ENCODE measurements at places on chromosomes 6 and 20.

DNA sequence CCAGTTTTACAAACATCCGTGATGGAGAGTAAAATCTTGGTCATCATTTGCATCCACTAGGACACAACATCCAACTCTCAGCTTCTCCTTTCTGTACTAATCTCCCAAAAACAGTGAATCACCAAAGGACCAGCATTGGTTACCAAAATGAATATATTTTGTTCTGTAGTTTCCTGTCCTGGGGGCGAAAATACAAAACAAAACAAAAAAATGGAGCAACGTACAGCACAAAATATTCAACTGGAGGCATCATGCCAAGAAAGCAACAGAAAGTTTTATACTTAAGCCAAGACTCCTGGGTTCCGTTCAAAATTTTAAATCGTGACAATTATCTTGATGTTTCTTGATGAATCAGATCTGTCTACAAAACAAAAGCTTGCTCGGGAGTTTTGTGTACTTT lies 126.6 kb upstream of the CCDC28A start:
- no peak overlapping the region for H3K4me3 ChIP-seq
- no peak for DNase-seq
- peaks cover 5% of the 10 kb centered on the region for H3K27me3 ChIP-seq
- no peak overlapping the region for H3K27ac ChIP-seq
- H3K4me1 ChIP-seq, result no peaks in the 10 kb centered on the region

DNA sequence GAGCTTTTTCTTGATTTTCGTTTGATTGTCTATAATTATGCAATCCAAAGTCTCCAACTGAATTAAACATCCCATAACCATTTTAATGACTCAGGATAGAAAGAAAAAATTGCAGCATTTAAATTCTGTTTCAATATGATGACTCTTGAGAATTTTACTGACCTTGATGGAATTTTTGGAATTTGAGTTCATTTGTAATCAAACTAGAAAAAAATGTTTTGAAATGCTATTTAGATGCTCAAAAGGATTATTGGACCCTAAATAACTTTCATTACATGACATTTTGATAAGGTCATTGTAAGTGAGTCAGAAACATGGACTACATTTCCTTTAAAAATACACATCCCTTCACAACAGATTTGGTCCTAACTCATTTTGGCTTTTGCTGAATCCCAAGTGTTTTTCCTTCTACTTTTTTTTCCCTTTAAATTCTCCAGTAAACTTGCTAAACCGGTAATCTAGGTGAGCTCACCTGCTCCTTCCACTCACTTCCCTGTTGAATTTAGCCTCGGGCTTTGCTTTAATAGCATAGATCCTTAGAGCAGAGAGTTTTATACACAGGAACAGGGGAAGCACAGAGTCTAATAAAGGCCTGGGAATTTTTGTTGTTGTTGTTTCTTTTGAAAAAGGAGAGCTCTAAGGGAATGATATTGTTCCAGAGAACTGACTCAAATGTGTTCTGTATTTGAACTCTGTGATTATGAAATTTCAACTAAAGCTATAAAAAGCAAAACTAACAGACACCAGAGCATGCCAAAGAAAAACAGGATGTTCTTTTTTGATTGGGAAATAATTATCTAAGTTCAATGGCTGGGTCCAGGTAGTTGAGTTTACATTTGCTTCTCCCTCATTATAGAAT lies 1088.2 kb upstream of the CITED2 start:
- H3K36me3 ChIP-seq, result no peaks in the 10 kb centered on the region
- peaks cover 3% of the 10 kb centered on the region for H3K27me3 ChIP-seq

- H3K27ac ChIP-seq, result no peak overlapping the region
- no peaks in the 10 kb centered on the region for H3K27me3 ChIP-seq
- no peaks in the 10 kb centered on the region for H3K4me1 ChIP-seq
- no peaks in the 10 kb centered on the region for H3K36me3 ChIP-seq
- DNase-seq, result no peak
Measured at GRCh38 chr20:12040261-12040660, 122.6 kb downstream of the BTBD3 start.

DNA sequence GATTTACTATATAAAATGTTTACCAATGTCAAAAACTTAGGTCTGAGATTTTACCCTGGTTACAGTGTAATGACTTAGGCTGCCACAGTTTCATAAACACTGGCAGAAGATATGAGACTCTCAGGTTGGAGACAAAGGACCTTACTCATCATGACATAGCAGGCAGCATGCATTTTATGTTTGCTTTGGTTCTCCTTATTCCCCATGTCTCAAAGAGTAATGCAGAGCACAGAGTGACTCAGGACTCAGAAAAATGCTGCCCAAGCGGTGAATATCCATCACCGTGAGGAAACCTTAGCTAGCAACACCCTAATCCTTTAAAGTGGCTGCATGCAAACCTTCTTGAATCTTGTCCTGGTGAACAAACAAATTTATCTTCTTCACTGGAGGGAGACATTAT lies 112.1 kb upstream of the EYS start:
- no peak overlapping the region for H3K27ac ChIP-seq
- H3K4me1 ChIP-seq, result no peaks in the 10 kb centered on the region
- H3K27me3 ChIP-seq, result no peaks in the 10 kb centered on the region
- H3K4me3 ChIP-seq, result no peak overlapping the region
- no peaks in the 10 kb centered on the region for H3K36me3 ChIP-seq

DNA sequence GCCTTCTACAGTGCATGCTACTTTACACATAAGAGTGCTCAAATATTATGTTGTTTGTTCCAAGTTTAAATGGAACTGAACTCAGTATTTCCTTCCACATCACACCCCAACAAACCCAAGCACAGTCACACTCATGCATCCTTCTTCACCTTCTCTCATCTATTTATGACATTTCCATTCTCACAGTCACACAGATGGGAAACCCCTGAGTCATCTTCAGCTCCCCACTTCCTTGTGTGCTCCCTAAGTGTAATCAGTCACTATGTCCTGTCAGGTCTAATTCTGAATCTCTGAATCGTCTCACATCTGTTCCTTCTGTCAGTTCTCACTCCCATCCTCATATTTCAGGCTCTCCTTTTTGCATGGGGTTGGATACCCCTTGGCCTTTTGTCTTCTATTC lies 96.0 kb downstream of the RIMS1 start:
- DNase-seq, result no peak
- no peaks in the 10 kb centered on the region for H3K36me3 ChIP-seq
- H3K27me3 ChIP-seq, result no peaks in the 10 kb centered on the region
- peaks cover 4% of the 10 kb centered on the region for H3K4me1 ChIP-seq

DNA sequence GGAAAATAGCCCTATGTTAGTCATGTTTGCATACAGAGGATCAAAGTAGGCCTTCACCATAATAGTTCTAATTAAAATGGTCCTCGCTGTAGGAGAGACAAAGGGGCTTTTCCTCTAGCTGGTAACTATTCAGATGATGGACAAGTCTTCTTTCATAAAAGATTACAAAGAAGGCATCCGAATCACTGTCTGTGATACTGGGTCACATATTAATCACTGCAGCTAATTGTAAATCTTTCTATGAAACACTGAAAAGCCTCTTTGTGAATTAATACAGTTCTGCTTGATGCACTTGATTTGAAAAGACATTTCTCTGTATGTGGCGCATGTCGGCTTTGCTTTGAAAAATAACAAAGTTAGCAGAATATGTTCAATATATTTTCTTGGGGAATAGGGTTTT lies 520.8 kb downstream of the KIF16B start:
- H3K4me1 ChIP-seq, result no peaks in the 10 kb centered on the region
- no peak overlapping the region for H3K4me3 ChIP-seq
- no peak for DNase-seq
- H3K36me3 ChIP-seq, result no peaks in the 10 kb centered on the region
- H3K27me3 ChIP-seq, result no peaks in the 10 kb centered on the region

DNA sequence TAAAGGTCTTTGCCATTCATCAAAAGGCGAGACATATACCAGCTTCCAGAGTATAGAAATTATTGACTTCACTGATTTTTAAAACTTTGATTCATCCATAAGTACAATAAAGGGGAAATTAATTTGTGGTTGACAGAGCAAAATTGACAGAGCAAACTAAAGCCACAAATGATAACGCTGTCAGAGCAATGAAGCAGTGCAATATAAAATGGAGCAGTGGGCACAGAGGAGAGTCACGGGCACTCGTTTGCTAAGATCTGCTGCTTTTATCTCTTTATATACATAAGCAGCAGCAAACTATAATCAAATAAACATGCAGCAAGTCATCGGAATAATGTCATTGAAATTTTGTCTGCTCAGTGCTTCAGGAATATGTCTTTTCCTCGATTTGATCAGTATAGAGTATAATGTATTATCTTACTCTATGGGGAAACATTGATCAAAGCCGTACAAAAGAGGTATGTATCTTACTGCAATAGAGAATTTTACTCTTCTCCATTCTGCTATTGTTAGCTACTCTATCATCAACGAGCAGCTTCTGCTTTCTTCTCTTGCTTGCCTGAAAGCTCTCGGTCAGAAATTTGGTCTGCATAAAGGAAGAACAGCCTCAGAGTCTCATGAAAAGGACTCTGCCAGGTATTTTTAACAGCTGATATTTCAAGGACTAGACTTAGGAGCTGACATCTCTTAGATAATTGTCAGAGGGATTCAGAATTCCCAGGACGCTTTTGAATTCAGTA lies 546.0 kb upstream of the ARID1B start:
- H3K4me1 ChIP-seq, result no peaks in the 10 kb centered on the region
- no peak for DNase-seq
- H3K36me3 ChIP-seq, result no peaks in the 10 kb centered on the region
- H3K27ac ChIP-seq, result no peak overlapping the region
- H3K4me3 ChIP-seq, result no peak overlapping the region

- DNase-seq, result no peak
- peak overlapping the region; percentile 31 for H3K27ac ChIP-seq
- H3K4me1 ChIP-seq, result peaks cover 58% of the 10 kb centered on the region
- peak overlapping the region; percentile 40 for H3K4me3 ChIP-seq
Measured at GRCh38 chr6:32857156-32857891, 3.3 kb downstream of the PSMB9 start.

DNA sequence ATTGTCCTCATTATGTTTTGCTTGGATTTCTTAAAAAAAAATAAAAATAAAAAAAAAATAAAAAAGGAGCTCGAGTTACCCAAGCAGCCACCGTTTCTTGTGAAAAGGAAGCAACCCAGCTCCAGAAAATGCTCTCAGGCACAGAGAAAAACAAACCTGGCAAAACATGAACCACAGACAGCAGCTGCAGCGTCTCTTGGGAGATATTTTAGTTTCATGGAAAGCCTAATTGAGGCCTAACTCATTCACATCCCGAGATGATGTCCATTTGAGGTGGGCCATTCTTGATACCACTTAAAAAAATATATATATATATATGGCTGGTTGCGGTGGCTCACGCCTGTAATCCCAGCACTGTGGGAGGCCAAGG lies 13.7 kb upstream of the MRAP2 start:
- H3K27me3 ChIP-seq, result no peaks in the 10 kb centered on the region
- DNase-seq, result no peak
- no peak overlapping the region for H3K27ac ChIP-seq
- no peaks in the 10 kb centered on the region for H3K4me1 ChIP-seq
- H3K36me3 ChIP-seq, result no peaks in the 10 kb centered on the region
- no peak overlapping the region for H3K4me3 ChIP-seq

DNA sequence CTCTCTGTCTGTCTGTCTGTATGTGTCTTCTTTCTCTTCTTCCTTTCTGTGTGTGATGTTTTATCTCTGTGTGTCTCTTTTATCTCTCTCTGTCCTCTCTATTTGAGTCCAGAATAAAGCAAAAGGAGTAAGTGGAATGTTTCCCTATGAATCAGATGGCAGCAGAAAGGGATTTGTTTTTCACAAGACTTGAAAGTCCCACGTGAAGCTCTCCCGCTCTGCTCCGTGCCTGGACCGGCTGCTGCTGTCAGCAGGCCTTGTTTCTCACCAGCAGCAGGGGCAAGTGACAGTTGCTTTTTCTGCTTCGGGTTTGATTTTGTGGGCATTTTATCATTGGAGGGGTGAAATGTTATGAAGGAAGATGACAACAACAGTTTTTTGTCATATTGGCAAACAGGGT lies 212.7 kb downstream of the PACRG start:
- no peak overlapping the region for H3K4me3 ChIP-seq
- H3K36me3 ChIP-seq, result no peaks in the 10 kb centered on the region
- no peaks in the 10 kb centered on the region for H3K27me3 ChIP-seq
- DNase-seq, result no peak

DNA sequence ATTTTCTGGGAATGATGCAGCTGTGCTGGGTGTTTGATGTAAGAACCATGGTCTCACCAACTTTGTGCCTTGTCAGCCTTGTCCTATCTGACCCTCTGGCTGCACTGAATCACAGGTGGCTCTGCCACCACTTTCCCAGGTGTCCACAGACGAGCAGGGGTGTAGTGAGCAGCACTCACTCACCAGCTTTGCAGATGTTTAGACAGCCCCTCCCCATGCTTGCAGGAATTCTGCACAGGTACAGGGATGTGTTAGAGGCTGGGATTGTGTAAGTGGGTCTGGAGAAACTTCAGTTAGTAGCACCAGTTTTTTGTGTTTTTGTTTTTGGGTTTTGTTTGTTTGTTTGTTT lies 88.2 kb upstream of the NAA20 start:
- H3K27ac ChIP-seq, result no peak overlapping the region
- DNase-seq, result no peak
- H3K4me1 ChIP-seq, result no peaks in the 10 kb centered on the region
- H3K36me3 ChIP-seq, result no peaks in the 10 kb centered on the region
- no peak overlapping the region for H3K4me3 ChIP-seq

All from activated T-helper 1 cell treated with anti-CD3 and anti-CD28 coated beads, Interleukin-12 subunit alpha, Interleukin-12 subunit beta, Interleukin-2, Interleukin-4 antibody, amounts not matched to agents 30 ng/mL and 10 ng/mL and 1 ng/mL, durations not matched to agents 14 hours and 24 hours and 36 hours (primary cell).